ENCODE measurements at places on chromosomes 5 and 9. TPM values are rescaled to one million over a fixed set of nuclear protein-coding genes. Genes with fewer than 3 reads are reported as not detected.

GRCh38 chr5:139862313-139862712 lies 66.7 kb downstream of the PSD2 start:
- H3K27ac ChIP-seq = no peak overlapping the region
- no peak overlapping the region for H3K4me3 ChIP-seq
- H3K36me3 ChIP-seq = no peaks in the 10 kb centered on the region
- H3K4me1 ChIP-seq = no peaks in the 10 kb centered on the region
- peaks cover 7% of the 10 kb centered on the region for H3K27me3 ChIP-seq

The IFNK gene
- total RNA-seq = not detected

The C9orf57 gene
- total RNA-seq = not detected

DNA sequence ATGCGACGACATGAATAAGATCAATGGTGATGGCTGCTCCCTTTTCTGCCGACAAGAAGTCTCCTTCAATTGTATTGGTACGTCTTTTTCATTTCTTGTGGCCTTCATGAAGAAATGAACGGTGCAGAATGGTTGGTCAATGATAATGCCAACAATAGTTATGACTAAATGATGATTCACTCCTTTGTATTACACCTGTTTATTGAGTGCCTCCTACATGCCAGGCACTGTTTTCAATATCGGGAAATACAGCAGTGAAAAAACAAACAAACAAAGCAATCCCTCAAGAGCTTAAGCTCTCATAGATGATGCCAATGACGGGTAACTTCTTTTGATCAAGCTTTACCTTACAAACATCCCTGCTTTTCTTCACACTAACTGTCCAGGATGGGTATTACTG lies 117.7 kb downstream of the PAPPA start:
- H3K27me3 ChIP-seq = peaks cover 29% of the 10 kb centered on the region
- no peak overlapping the region for H3K27ac ChIP-seq
- H3K4me1 ChIP-seq = peaks cover 6% of the 10 kb centered on the region

- no peaks in the 10 kb centered on the region for H3K4me1 ChIP-seq
- no peaks in the 10 kb centered on the region for H3K36me3 ChIP-seq
- DNase-seq = no peak
- H3K27ac ChIP-seq = no peak overlapping the region
Observed at GRCh38 chr5:1058988-1059883, 50.6 kb downstream of the NKD2 start.

- H3K27ac ChIP-seq = no peak overlapping the region
- H3K4me1 ChIP-seq = peaks cover 2% of the 10 kb centered on the region
- H3K4me3 ChIP-seq = no peak overlapping the region
- H3K36me3 ChIP-seq = no peaks in the 10 kb centered on the region
- H3K27me3 ChIP-seq = no peaks in the 10 kb centered on the region
Observed at GRCh38 chr5:88955403-88955802, 72.4 kb upstream of the MEF2C start.

The SLCO4C1 gene
- total RNA-seq = 4.0 TPM

DNA sequence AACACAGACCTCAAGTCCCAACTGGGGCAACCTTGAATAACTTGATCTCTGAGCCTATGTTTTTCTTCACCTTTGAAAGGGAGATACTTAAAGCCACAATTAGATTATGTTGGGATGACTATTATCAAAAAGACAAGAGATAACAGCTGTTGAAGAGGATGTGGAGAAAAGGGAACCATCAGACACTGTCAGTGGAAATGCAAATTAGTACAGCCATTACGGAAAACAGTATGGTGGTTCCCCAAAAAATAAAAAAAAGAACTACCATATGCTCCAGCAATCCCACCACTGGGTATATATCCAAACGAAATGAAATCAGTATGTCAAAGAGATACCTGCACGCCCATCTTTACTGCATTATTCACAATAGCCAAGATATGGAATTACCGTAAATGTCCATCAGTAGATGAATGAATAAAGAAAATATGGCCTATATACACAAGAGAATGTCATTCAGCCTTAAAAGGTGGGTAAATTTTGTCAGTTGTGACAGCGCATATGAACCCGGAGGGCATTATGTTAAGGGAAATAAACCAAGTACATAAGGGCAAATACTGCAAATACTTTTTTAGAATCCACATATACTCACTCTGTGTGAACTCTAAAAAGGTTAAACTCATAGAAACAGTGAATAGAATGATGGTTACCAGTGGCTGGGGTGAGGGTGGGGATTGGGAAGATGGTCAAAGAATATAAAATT lies 12.7 kb downstream of the FAT2 start:
- H3K36me3 ChIP-seq = no peaks in the 10 kb centered on the region
- H3K4me3 ChIP-seq = no peak overlapping the region
- H3K4me1 ChIP-seq = no peaks in the 10 kb centered on the region
- H3K27ac ChIP-seq = no peak overlapping the region
- H3K27me3 ChIP-seq = peaks cover 17% of the 10 kb centered on the region

The MARVELD2 gene
- total RNA-seq = 71.6 TPM

- DNase-seq = no peak
- peaks cover 3% of the 10 kb centered on the region for H3K27me3 ChIP-seq
- no peaks in the 10 kb centered on the region for H3K36me3 ChIP-seq
- H3K4me1 ChIP-seq = peaks cover 12% of the 10 kb centered on the region
- no peak overlapping the region for H3K27ac ChIP-seq
Observed at GRCh38 chr9:316382-316965, 101.8 kb downstream of the DOCK8 start.

The PTCH1 gene
- total RNA-seq = 54.9 TPM

GRCh38 chr5:95043234-95043633 lies 241.7 kb downstream of the MCTP1 start:
- peaks cover 7% of the 10 kb centered on the region for H3K4me1 ChIP-seq
- DNase-seq = no peak
- no peaks in the 10 kb centered on the region for H3K27me3 ChIP-seq

The PDCD1LG2 gene
- not detected for total RNA-seq

- H3K36me3 ChIP-seq = no peaks in the 10 kb centered on the region
- no peak overlapping the region for H3K4me3 ChIP-seq
- H3K27me3 ChIP-seq = no peaks in the 10 kb centered on the region
- DNase-seq = no peak
- H3K4me1 ChIP-seq = no peaks in the 10 kb centered on the region
- H3K27ac ChIP-seq = no peak overlapping the region
Observed at GRCh38 chr5:44568519-44568918, 179.3 kb upstream of the FGF10 start.

GRCh38 chr9:8468045-8468637 lies 668.6 kb upstream of the DMAC1 start:
- no peak overlapping the region for H3K27ac ChIP-seq
- H3K4me3 ChIP-seq = no peak overlapping the region
- H3K36me3 ChIP-seq = peaks cover 10% of the 10 kb centered on the region
- DNase-seq = no peak
- H3K4me1 ChIP-seq = peaks cover 7% of the 10 kb centered on the region
- H3K27me3 ChIP-seq = no peaks in the 10 kb centered on the region

The OBP2B gene
- not detected for total RNA-seq

The AHRR gene
- 0.69 TPM for total RNA-seq

GRCh38 chr5:14406554-14406849 lies 175.1 kb upstream of the OTULINL start:
- no peaks in the 10 kb centered on the region for H3K27me3 ChIP-seq
- H3K36me3 ChIP-seq = peaks cover 33% of the 10 kb centered on the region
- H3K4me3 ChIP-seq = no peak overlapping the region
- H3K4me1 ChIP-seq = peaks cover 10% of the 10 kb centered on the region
- DNase-seq = no peak
- no peak overlapping the region for H3K27ac ChIP-seq

Measured in progenitor cell of endocrine pancreas (in vitro differentiated cells).